ENCODE measurements at places on chromosomes 1 and 21.

DNA sequence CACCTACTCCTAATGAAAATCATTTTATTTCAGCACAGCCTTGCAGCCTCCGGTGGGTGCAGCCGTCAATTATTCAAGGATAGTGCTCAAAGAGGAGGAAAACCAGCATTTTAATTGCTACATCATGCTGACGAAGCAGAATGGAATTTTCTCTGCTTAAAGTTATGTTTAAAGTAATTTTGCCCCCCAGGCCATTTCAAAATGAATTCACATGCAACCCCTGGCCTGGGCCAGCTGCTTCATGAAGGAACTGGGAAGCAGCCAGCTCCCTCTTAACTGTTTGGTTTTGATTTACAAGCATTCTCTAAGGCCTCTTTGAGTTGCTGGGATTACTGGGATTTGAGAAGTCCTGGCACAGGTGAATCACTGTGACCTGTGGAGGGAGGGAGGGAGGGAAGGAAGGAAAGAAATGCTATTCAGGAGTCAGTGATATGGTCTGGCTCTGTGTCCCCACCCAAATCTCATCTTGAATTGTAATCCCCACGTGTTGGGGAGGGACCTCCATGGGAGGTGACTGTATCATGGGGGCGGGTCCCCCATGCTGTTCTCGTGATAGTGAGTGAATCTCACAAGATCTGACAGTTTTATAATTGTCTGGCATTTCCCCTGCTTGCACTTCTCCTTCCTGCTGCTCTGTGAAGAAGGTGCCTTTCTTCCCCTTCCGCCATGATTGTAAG, 66.0 kb downstream of the PGBD5 start:
- DNase-seq = no peak

GRCh38 chr1:50829014-50829958, 130.8 kb downstream of the FAF1 start:
- DNase-seq = no peak

GRCh38 chr1:209662879-209663327, 10.7 kb upstream of the LAMB3 start:
- no peak for DNase-seq

GRCh38 chr1:106289265-106289928, 767.1 kb upstream of the PRMT6 start:
- no peak for DNase-seq

DNA sequence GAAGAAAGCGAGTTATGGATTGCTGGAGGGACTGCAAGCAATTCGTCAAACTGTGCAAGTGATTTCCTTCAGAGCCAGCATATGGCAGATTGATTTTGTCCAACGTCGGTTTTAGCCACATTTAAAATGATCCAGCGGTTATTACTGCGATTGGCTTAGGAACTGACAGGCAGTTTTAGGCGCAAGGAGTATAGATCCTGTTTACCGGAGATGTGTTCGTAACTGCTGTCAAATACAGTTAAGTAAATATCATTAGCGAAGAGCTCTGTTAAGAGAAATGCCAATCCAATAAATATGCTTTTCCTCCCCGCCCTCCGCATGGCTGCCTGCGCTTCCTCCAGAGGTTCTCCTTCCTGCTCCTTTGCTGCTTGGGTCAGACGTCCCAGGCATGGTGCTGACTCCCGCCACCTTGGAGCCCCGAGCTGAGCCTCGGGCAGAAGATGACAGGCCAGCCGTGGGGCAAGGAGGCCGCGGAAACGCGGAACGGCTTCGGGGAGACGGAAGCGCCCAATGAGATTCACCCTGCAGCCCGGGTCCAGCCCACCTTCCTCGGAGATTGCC, 9.4 kb upstream of the BARHL2 start:
- DNase-seq = no peak

GRCh38 chr1:39727932-39728317, 10.8 kb upstream of the PPIE start:
- no peak for DNase-seq

GRCh38 chr1:246725191-246725590, 982 bp downstream of the SCCPDH start:
- no peak for DNase-seq

DNA sequence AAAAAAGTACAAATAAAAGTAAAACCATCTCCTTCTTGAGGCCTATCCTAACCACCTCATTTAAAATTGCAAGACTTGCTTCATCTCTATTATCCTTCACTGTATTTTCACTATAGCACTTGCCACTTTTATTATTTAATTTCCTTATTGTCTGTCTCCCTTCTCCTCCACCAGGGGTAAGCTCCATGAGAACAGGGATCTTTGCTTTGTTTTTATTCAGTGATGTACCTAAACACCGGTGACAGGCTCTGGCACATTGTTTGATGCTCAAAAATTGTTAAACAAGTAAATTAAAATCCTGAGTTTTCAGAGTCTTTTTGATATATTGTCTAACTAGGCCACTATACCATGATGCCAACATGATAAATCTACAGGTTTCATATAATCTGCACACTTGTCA, 17.2 kb upstream of the SPEN start:
- no peak for DNase-seq
